Nephron progenitor cell (in vitro differentiated cells): ENCODE measurements at places on chromosomes 1 and 21.

DNA sequence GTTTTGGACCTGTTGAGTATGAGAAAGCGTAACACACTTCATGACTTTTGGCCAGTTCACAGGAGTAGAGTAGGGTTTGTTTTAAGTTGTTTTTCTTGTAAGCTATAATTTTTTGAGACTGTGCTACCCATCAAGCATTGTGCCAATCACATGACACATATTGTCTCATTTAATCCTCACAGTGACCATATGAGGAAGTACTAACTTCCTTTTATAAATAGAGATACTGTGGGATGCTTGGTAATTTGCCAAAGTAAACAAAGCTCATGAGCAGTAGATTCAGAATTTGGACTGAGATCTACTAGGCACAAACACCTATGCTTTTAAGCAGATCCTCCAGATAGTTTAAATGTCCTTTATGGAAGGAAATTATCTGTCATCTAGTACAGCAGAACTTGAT is 178.3 kb downstream of the CACNA1E start:
- H3K4me1 ChIP-seq, result peaks cover 6% of the 10 kb centered on the region
- H3K4me3 ChIP-seq, result no peak overlapping the region
- peaks cover 19% of the 10 kb centered on the region for H3K27me3 ChIP-seq
- H3K36me3 ChIP-seq, result no peaks in the 10 kb centered on the region
- DNase-seq, result no peak

DNA sequence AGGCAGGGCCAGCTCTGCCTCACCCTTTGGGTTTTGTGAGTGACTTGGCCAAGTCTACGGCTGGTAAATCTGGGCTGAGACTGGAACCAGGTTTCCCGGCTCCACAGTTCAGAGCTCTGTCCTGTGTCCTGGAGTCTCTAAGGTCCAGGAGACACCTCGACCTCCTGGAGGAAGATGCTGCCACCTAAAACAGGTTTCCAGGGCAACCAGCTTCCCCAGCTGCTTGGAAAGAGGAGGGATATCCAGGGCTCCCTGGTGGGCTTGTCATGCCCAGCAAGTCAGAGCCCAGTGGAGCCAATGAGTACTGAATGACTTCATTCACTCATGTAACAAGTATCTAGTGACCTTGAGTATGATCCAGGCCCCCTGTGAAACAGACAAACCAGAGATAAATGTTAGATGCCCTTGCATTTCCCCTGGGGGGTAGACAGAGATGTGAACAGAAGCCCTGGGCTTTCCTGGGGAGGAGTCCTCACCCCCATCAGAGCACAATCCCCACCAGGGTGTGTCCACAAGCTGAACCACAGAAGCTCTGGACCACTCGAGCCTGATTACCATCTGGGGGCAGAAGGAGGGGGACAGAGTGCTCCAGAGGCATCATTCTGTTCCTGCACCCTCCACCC is 181.2 kb upstream of the RAB4A start:
- H3K27me3 ChIP-seq, result peaks cover 10% of the 10 kb centered on the region
- H3K36me3 ChIP-seq, result no peaks in the 10 kb centered on the region
- H3K27ac ChIP-seq, result no peak overlapping the region
- H3K4me1 ChIP-seq, result peaks cover 58% of the 10 kb centered on the region
- H3K4me3 ChIP-seq, result no peak overlapping the region

- DNase-seq, result no peak
- H3K36me3 ChIP-seq, result no peaks in the 10 kb centered on the region
- H3K27ac ChIP-seq, result peak within 1 kb of the TSS; percentile 62
- no peak within 1 kb of the TSS for H3K4me3 ChIP-seq
These were observed at the start of gene ARHGAP30 for GRCh38 chr1:161069731-161070270. TSS of gene ARHGAP30 (minus strand) at chr1:161069891. CDS start at chr1:161069624, 267 bp downstream.

GRCh38 chr21:33937931-33938339 is 22.3 kb upstream of the ATP5PO start:
- H3K4me3 ChIP-seq, result no peak overlapping the region
- peaks cover 5% of the 10 kb centered on the region for H3K27me3 ChIP-seq
- peaks cover 42% of the 10 kb centered on the region for H3K36me3 ChIP-seq
- H3K4me1 ChIP-seq, result peaks cover 9% of the 10 kb centered on the region

DNA sequence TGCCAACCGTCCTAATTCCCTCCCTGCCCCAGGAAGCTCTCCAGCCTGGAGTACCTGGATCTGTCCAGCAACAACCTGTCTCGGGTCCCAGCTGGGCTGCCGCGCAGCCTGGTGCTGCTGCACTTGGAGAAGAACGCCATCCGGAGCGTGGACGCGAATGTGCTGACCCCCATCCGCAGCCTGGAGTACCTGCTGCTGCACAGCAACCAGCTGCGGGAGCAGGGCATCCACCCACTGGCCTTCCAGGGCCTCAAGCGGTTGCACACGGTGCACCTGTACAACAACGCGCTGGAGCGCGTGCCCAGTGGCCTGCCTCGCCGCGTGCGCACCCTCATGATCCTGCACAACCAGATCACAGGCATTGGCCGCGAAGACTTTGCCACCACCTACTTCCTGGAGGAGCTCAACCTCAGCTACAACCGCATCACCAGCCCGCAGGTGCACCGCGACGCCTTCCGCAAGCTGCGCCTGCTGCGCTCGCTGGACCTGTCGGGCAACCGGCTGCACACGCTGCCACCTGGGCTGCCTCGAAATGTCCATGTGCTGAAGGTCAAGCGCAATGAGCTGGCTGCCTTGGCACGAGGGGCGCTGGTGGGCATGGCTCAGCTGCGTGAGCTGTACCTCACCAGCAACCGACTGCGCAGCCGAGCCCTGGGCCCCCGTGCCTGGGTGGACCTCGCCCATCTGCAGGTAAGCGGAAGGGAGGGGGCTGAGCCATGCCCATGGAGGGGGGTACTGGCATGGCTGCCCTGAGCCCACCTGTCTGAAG is 16.5 kb downstream of the PODN start:
- H3K4me1 ChIP-seq, result peaks cover 49% of the 10 kb centered on the region
- no peak overlapping the region for H3K27ac ChIP-seq
- H3K4me3 ChIP-seq, result no peak overlapping the region
- H3K36me3 ChIP-seq, result no peaks in the 10 kb centered on the region
- H3K27me3 ChIP-seq, result peaks cover 13% of the 10 kb centered on the region

- H3K4me3 ChIP-seq, result no peak overlapping the region
- DNase-seq, result no peak
- H3K27ac ChIP-seq, result no peak overlapping the region
- peaks cover 21% of the 10 kb centered on the region for H3K36me3 ChIP-seq
These were observed 7.9 kb downstream of the ALX3 start for GRCh38 chr1:110062612-110063011.

DNA sequence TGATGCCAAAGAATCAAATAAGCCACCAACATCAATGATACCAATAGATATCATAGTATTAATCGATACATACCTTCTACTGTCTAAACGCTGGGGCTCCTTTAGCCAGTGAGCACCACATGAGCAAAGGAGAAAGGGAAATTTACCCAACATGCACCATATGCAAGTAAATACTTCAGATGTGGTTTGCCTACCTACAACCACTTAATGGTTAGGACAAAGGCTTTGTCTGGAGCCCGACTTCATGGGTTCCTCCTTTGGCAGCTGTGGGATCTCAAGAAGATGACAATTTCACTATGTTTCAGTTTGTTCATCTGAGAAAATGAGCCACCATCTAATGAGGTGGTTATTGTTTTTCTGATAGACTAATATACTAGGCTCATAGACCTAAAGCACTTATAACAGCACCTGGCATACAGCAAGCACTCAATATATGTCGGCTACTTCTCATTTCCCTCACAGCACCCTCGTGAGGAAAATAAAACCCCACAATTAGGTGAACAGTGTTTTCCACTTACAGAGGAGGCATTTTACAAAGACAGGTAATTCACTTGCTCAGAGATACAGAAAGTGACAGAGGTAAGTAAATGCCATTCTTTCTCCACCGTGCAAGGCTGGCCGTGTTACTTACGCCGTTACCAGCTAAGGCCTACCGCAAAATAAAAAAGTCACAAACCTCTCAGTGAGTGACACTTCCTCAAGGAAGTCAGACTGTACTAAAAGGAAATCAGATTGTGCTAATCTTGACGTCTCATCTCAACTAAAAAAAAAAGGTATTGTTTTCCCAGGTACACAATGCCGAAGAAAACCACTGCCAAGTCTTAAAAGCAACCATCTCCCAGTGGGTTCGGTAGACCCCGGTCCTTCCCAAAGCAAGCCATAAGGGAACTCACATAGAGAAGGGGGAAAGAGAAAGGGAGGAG is 1.6 kb downstream of the TTC13 start:
- no peak overlapping the region for H3K27ac ChIP-seq
- peaks cover 8% of the 10 kb centered on the region for H3K4me1 ChIP-seq
- H3K4me3 ChIP-seq, result peak overlapping the region; percentile 89
- DNase-seq, result no peak

DNA sequence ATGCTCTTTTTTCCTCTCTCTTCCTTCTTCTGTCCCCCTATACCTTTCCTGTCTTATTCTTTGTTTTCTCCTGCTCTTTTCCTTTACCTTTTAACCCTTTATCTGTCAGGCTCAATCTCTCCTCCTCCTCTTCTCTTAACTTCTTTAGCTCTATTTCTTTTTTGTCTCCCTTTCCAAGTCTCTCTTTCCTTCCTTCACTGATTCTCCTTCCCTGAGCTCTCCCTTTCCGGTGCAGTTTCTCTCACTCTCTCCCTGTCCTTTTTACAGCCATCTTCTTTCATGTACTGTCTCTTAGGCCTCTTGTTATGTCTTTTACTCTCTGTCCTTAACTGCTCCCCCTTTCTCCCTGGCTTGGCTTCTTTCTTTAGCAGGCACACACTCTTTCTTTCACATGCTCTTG is 12.0 kb downstream of the SLC30A7 start:
- H3K4me3 ChIP-seq, result no peak overlapping the region
- peaks cover 63% of the 10 kb centered on the region for H3K36me3 ChIP-seq
- peak overlapping the region; percentile 1 for H3K27ac ChIP-seq
- DNase-seq, result no peak
- H3K4me1 ChIP-seq, result no peaks in the 10 kb centered on the region

GRCh38 chr1:72547412-72547811 is 265.1 kb upstream of the NEGR1 start:
- no peaks in the 10 kb centered on the region for H3K27me3 ChIP-seq
- H3K27ac ChIP-seq, result no peak overlapping the region
- DNase-seq, result no peak
- H3K4me3 ChIP-seq, result no peak overlapping the region

- H3K4me1 ChIP-seq, result peaks cover 49% of the 10 kb centered on the region
- H3K36me3 ChIP-seq, result peaks cover 29% of the 10 kb centered on the region
- DNase-seq, result peak; percentile 35
- H3K27ac ChIP-seq, result peak overlapping the region; percentile 98
These were observed 1.2 kb upstream of the HMCN1 start for GRCh38 chr1:185732951-185733350.

- no peaks in the 10 kb centered on the region for H3K27me3 ChIP-seq
- no peak overlapping the region for H3K4me3 ChIP-seq
- no peak overlapping the region for H3K27ac ChIP-seq
- H3K36me3 ChIP-seq, result no peaks in the 10 kb centered on the region
- no peak for DNase-seq
- H3K4me1 ChIP-seq, result no peaks in the 10 kb centered on the region
These were observed 33.4 kb upstream of the ST6GALNAC5 start for GRCh38 chr1:76833856-76834255.

GRCh38 chr1:180249725-180250498 is 19.8 kb downstream of the LHX4 start:
- peaks cover 76% of the 10 kb centered on the region for H3K27me3 ChIP-seq
- H3K4me1 ChIP-seq, result peaks cover 16% of the 10 kb centered on the region
- no peak overlapping the region for H3K4me3 ChIP-seq
- DNase-seq, result no peak
- no peak overlapping the region for H3K27ac ChIP-seq
- H3K36me3 ChIP-seq, result no peaks in the 10 kb centered on the region

GRCh38 chr1:165897326-165898303 is 70.2 kb downstream of the UCK2 start:
- H3K27me3 ChIP-seq, result peaks cover 7% of the 10 kb centered on the region
- H3K36me3 ChIP-seq, result peaks cover 59% of the 10 kb centered on the region
- peak overlapping the region; percentile 6 for H3K4me3 ChIP-seq
- H3K4me1 ChIP-seq, result peaks cover 51% of the 10 kb centered on the region

GRCh38 chr1:243483071-243483771 is 227.4 kb downstream of the SDCCAG8 start:
- H3K36me3 ChIP-seq, result peaks cover 5% of the 10 kb centered on the region
- peak overlapping the region; percentile 82 for H3K4me3 ChIP-seq
- peaks cover 27% of the 10 kb centered on the region for H3K27me3 ChIP-seq
- peaks cover 11% of the 10 kb centered on the region for H3K4me1 ChIP-seq
- no peak overlapping the region for H3K27ac ChIP-seq
- peak; percentile 67 for DNase-seq

DNA sequence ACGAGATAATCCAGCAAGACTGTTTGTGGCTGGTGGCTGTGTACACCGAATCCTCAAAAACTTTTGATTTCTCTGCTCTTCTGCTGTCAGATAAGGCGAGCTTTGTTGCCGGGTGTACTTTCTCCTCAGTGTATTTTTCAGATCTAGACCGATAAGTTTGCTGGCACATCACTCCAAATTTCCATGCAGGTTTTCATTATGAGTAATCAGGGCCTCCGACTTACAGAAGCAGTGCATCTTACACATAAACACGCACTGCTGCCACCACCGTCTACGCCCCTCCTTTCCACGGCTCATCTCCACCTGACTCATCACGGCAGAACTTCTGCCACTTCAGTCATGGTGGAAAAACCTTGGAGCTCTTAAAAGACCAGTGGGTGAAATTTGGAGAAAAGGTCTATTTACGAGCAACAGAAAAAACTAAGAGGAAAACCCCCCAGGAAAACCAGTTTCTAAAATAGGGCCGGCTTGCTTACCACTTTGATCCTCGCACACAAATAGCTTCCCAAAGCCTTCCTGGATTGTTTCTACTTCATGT is 7.7 kb downstream of the ZBTB21 start:
- peaks cover 15% of the 10 kb centered on the region for H3K4me1 ChIP-seq
- H3K27me3 ChIP-seq, result no peaks in the 10 kb centered on the region
- DNase-seq, result no peak
- H3K27ac ChIP-seq, result no peak overlapping the region
- H3K4me3 ChIP-seq, result no peak overlapping the region

DNA sequence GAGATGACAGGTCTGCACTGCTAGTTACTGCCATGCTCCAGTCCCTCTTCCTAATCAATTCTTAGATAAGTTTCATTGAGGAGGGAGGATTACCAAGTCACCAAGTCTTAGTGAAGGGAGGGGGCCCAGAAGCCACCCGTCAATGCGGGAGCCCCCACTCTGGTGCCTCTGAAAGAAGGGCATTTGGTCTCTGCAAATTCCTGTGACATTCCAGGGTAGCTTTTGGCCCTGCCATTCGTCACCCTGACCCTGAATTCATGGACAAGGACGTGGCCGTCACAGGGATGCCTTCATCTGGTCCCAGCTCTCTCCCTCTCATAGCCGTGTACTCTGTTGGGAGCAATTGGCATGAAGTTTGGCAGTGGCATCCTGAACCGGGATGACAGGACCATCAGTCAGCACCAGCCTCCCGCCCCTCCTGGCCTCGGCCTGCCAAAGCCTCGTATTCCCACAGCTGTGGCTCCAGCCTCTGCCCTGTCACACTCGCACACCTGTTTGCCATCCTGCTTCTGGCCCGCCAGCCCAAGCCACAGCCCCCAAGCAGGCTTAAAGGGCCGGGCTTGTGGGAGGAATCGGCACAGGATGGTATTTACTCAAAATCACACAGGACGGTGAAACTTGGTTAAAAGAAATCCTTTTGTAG is 150.7 kb downstream of the CLIC6 start:
- peaks cover 3% of the 10 kb centered on the region for H3K27me3 ChIP-seq
- H3K4me1 ChIP-seq, result peaks cover 65% of the 10 kb centered on the region
- H3K27ac ChIP-seq, result no peak overlapping the region
- no peak for DNase-seq
- no peak overlapping the region for H3K4me3 ChIP-seq

- no peak overlapping the region for H3K27ac ChIP-seq
- DNase-seq, result no peak
- H3K4me1 ChIP-seq, result peaks cover 3% of the 10 kb centered on the region
These were observed 55.8 kb downstream of the SUSD4 start for GRCh38 chr1:223308136-223308535.

- H3K4me3 ChIP-seq, result no peak overlapping the region
- DNase-seq, result no peak
- no peaks in the 10 kb centered on the region for H3K4me1 ChIP-seq
- no peaks in the 10 kb centered on the region for H3K36me3 ChIP-seq
These were observed 54.9 kb downstream of the CAMK2N1 start for GRCh38 chr1:20431176-20431460.
